T follicular helper cell (primary cell): ENCODE measurements at places on chromosomes 13 and 19.

DNA sequence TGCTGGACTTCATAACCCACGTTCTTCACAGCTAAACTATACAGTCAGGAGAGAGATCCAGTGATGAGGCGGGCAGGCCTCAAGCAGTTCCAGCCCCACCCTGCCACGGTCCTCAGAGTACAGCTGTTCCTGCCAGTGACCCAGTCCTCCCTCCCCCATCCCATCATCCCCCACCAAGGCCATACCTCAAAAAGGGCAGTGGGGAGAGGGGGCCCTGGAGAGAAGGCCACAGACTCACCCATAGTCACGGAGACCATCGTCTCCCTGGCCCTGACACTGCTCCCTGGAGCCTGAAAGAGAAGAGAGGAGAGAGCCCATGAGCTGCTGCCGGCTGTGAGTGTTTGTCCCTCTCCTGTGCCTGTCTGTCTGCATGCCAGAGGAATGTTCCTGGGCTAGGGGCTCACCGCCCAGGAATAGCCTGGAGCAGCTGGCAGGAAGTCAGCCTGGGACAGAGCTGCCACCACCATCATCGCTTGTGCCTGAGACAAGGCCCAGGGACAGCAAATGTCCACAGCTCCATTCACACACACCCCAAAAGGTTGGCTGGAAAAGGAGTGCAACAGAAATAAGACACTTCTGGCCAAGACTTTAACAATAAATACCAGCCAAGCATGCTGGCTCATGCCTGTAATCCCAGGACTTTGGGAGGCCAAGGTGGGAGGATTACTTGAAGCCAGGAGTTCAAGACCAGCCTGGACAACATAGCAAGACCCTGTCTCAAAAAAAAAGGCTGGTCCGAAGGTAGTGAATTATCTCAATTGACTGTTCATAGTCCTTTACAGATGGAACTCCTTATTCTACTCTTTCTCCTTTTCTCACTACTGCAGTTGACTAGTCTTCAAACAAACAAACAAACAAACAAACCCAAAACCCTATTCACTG, 6.4 kb downstream of the C19orf47 start:
- DNase-seq: no peak

DNA sequence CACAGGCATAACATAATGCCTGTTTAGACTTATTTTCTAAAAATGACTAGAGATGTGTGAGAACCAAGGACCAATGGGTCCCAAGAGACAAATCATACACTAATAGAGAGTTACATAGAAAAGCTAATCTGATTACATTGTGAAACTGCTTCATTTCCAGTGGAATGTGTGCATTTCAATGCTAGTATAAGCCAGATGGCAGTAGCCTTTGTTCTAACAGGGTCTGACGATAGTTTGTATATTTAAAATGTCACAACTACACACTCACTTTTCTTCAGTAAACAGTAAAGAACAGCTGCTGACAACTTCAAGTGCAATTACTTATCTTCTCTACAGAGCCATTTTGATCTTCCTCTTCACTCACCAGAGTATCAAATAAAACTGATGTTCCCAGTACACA, 4.3 kb upstream of the SLITRK5 start:
- DNase-seq: no peak

- DNase-seq: no peak
These were observed 61.0 kb downstream of the SHISA2 start for GRCh38 chr13:25990801-25991200.

DNA sequence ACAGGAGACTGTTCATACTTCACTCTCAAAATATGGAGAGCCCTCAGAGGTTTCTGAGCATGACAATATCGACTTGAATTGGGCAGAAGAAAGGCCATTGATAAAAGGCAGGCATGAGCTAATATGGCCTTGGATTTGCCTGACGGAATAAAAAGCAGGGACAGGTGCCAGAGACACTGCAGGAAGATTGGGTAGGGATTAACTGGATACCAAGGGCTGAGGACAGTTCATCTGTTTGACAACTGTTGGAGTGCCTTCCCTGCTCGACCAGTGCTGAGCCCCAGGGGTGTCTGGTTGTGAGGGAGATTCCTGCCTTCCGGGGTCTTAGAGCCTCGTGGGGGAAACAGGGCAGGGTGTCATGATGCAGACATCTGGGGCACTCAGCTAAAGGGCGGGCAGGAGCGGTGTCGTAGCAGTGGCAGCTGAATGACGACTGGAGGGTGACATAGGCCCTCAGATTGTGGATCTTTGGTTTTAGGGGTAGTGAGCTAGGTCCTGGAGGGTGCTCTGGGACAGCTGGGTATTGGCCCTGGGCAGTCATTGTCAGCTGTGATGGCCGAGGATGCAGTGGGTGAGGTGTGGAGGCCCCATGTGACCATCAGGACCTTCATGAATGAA, 12.3 kb downstream of the GATAD2A start:
- DNase-seq: no peak

DNA sequence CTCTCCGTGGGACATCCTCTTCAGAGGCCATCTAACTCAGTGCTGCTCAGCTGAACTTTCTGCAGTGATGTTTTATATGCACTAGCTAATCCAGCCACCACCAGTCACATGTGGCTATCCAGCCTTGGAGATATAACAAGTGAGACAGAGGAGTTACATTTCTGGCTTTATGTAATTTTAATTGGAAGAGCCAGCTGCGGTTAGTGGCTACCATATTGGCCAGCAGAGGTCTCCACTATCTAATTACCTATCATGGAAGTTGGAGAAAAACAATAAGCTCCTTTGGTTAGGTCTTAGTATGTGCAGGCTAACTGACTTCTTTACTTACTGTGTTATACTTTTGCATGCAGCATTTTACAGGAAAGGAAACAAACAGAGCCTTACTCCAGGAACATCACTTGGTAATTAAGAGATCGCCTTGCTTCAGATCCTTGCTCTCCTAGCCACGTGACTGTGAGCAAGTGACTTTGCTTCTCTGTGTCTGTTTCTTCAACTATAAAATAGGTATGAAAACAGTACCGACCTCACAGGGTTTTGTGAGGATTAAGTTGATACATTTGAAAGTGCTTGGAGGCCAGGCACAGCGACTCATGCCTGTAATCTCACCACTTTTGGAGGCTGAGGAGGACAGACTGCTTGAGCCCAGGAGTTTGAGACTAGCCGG, 1.6 kb upstream of the KLK10 start:
- DNase-seq: no peak

- DNase-seq: no peak
These were observed 64.5 kb downstream of the CEBPG start for GRCh38 chr19:33437821-33438671.

DNA sequence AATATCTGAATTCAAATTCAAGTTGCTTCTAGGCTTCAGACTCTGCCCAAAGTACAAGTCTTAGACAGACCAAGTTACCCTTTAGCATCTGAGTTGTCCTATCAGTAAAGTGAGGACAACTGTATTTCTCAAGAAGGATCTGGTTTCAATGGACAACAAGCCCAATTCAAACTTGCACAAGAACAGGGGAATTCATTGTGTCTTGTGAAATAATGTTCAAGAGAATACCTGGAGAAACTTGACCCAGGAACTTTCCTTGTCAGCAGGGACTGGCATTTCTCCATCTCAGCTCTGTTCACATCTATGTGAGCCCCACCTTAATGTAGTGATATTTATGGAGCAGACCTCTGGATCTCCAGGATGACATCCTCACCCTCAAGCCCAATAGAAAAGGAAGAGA, 894.9 kb upstream of the SLC10A2 start:
- no peak for DNase-seq

GRCh38 chr19:38247734-38248268, 8.4 kb downstream of the PPP1R14A start:
- DNase-seq: no peak

DNA sequence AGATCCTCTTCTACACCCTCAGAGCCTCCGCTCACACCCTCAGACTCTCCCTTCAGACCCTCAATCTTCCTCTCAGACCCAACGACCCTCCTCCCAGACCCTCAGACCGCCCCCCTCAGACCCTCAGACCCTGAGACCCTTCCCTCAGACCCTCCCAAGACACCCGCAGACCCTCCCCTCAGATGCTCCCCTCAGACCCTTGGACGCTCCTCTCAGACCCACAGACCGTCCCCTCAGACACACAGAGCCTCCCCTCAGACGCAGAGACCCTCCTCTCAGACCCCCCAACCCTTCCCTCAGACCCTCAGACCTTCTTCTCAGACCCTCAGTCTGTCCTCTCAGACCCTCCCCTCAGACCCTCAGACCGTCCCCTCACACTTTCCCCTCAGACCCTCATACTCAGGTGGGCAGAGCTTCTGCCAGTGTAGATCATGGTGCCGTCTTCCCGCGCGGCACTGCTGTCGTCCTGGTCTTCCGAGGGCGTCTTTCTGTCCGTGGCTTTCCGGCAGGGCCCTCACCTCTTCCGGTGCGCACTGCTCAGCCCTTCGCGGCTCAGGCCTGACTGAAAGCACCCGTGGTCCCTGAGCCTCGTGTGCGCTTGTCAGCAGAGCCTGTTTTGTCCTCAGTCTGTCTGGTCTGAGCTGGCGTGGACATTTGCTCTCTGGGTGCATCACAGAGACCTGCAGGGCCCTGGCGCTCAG, 18.9 kb upstream of the TFDP1 start:
- no peak for DNase-seq

DNA sequence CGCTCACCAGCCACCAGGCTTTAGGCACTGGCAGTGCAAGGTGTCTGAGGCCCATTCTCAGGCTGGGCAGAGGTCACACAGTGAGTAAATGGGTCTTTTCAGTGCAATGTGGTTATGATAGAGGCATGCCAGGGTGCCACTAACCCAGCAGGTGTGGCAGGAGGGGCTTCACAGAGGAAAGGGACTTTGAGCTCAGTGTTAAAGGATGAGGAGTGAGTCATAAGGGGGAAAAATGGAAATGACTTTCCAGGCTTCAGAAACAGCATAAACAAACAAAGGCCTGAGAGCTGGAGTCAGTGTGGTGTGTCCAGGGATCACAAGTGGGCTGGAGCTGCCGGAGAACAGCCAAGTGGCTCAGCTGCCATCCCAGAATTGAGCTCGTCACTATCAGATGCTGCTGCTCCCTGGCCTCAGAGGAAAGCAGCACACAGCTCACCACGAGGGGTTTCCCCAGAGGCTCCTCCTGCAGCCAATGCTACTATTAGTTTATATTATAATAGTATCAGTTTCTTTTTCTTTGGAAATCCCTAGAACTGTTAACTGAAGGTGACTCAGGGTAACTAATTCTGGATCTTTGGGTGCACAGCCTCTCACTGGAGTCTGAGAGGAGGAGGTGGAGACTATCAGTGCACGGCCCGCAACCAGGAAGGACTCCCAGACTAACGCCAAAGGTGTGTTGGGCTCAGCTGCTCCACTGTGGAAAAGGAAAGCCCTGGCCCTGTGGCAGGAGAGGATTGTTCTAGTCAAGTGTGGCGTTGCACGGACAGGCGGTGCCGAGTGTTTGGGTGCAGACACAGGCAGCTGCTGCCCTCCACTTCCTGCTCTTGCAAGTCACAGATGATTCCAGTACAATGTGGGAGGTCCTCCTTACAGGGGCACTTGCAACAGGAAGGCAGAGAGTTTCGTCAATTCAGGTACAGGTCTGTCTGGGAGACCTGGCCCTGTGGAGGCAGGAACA, 39.5 kb downstream of the DHRS12 start:
- peak; percentile 21 for DNase-seq

DNA sequence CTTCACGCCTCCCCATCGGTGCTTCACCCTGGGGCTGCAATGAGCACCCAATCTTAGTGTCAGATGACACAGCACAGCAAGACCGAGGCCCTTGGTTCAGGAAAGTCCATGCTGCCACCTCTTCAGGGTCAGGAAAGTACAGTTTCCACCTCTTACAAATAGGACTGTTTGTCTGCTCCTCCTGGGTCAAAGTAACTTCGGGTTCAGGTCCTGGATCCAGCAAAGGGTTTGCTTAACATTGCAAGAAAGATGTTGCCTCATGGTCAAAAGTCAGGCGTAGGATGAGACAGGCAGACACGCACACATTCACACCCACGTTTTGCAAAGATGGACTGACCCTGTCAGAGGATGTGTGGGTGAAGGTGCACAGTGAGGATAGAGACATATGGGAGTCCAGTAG, 1.6 kb upstream of the CYP2B6 start:
- no peak for DNase-seq

DNA sequence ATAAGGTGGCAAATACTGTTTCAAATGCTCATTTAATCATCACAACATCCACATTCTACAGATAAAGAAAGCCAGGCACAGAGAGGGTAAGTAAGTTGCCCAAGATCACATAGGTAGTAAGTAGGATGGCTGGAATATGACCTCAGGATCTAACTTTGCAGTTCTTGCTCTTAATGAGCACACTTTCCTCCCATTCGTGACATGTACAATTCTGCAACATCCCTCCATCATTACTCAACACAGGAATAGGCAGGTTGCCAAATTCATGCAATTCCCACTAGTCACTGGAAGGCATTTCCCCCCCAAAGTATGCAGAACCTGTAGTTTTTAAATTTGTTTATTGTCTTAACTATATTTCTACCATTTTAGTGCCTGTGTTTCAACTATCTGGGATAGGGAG, 109.2 kb downstream of the OLFM4 start:
- DNase-seq: no peak

DNA sequence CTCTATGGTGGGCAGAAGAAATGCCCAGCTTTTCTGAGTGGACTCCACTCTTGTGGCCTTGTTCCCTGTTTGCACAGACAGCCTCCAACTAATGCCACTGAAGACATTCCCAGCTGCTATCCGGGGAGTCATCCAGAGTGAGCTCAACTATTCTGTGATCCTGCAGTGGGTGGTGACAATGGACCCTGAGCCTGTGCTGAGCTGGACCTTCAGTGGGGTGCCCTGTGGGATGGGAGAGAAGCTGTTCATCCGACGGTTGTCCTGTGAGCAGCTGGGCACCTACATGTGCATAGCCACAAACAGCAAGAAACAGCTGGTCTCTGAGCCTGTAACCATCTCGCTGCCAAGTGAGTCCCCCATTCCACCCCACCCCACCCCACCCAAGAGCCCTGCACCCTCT, 10.3 kb downstream of the IGSF23 start:
- DNase-seq: no peak

GRCh38 chr13:57846600-57847173, 215.1 kb downstream of the PCDH17 start:
- DNase-seq: no peak

DNA sequence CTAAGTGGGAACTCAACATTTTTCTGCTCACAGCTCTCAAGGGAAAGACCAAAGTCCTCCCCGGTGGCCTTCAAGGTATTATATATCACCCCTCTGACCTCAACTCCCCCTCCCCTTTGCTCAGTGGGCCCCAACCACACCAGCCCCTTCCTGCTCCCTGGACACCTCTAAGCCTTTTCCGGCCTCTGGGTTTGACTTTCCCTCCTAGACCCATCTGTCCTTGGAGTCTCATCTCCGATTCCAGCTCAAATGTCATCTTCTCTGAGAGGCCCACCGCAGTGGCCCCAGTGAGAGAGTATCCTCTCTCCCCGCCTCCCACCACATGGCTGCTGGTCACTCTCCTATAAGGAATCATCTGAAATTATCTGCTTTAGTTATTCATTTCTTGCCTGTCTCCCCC, 941 bp upstream of the UHRF1 start:
- no peak for DNase-seq

DNA sequence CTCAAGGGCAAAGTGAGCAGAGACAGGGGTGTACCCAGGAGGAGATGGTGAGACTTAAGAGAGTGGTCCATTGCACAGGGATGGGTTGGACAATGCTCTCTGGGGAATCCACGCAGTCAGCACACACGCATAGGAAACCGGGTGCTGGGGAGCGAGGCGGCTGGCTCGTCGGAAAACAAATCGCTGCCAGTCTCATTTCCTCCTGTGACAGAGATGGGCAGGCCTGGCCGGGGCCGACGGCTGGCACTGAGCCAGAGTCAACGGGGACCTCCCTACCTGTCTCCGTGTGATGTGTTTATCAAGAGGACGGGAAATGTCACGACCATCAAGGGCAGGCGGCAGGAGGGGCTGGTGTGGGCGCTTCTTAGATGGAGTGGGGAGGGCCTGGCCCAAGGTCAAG, 27.3 kb downstream of the PTPRS start:
- DNase-seq: no peak

GRCh38 chr19:1183543-1184172, 9.6 kb upstream of the SBNO2 start:
- no peak for DNase-seq
